ENCODE measurements at places on chromosomes 2 and 18.

DNA sequence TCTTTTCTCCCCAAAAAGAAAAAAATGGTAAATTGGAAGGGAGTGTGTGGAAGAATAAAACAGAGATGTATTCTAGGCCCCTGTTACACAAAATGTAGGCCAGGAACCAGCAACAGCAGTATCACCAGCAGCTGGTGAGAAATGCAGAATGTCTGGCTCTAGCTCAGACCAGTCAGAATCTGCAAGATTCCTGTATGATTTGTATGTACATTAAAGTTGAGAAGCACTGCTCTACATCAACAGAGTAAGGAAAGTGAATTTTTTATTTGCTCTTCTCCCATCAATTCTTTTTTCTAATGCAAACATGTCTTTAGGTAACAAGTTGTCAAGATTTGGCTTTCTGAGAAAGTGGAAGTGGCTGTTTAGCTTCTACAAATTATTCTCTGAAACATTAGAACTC lies 235.4 kb upstream of the FANCL start:
- DNase-seq: no peak

GRCh38 chr2:26202981-26203490 lies 30.1 kb downstream of the GAREM2 start:
- no peak for DNase-seq

GRCh38 chr2:207288628-207289027 lies 122.9 kb upstream of the KLF7 start:
- DNase-seq: no peak

DNA sequence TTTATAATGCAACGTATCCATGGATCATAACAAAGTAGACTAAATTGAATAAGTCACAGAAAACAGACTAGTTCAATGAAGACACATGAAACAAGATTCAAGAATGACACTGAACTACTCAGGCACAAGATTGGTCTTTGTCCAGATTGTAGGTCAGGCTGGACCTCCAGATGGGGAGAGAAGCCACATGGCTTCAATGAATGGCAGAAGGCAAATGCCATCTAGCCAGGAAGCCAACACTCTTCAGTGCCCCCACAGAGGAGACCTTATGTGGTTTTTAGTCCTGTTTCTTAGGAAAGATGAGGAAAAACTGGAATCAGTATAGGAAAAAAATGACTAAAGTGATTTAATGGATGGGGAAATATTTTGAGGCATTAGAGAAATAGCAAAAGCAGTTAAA lies 43.1 kb downstream of the BOD1L2 start:
- no peak for DNase-seq
